ENCODE measurements at places on chromosomes 12 and 14.

GRCh38 chr12:91381309-91381804 is 198.7 kb upstream of the DCN start:
- peak; percentile 25 for DNase-seq

DNA sequence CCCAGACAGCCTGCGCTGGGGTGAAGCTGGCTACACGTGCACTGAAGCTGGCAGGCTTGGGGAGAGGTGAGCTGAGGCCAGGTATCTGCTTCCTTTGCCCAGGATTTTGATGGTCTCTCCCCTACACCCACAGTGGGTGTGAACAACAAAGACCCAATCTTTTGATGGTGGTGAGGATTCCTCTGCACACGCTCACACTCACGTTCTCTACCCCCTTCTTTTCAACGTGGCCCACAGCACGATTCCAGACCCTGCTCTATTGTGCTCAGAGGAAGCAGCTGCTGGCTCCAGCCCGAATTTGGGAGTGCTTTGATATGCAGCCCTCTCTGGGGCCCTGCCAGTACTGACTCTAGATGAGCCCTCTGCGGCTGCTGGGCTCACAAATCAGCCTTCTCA is 4.9 kb downstream of the CD9 start:
- no peak for DNase-seq

DNA sequence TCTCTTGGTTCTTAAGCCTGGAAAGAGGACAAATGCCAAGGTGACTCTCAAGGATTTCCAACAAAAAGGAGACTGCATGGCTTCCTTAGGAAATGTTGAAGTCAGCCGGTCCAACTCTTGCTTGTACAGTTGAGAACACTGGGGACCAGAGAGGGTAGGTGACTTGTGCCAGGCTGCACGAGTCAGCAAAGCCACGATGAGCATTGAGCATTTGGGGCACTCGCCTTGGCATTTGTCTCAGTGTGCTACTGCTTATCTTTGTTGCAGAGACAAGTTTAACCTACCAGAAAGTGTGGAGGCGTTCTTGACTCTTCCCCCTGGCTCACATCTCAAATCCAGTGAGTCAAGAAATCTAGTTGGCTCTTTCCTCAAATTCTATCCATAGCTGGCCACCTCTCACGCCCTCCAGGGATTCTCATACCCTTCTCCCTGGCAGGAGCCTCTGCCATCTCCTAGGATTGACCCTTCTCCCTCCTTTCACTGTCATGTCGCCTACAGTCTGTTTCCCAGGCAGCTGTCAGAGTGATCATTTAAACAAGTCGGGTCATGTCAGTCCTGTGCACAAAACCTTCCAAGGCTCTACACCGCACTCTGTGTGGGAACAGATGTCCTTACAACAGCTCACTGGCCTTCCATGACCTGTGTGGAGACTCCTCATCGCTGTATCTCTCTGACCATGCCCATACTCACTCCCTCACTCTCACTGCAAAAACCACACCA is 17.2 kb upstream of the KRT83 start:
- no peak for DNase-seq

- DNase-seq, result no peak
Observed at GRCh38 chr12:254039-254438, 8.6 kb downstream of the SLC6A13 start.

- no peak for DNase-seq
Observed at GRCh38 chr14:75515629-75515996, 6.7 kb upstream of the BATF start.

DNA sequence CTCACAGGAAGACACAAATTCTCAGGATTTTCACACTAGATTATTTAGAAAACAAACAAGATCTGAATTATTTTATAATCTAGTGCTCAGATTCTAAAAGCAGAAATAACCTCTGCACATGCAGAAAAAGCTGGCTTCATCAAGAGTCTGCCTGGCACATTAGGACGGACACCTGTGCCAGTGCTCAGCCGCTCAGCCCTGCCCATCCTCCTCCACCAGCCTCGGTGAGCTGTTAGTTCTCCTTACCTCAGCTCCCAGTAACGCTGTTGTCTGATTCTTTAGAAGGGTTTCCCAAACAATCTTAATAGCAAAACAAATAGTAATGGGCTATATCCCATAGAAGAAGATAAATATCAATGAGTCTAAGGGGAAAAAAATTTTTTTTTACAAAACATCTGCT is 27.7 kb downstream of the DUSP16 start:
- peak; percentile 34 for DNase-seq

DNA sequence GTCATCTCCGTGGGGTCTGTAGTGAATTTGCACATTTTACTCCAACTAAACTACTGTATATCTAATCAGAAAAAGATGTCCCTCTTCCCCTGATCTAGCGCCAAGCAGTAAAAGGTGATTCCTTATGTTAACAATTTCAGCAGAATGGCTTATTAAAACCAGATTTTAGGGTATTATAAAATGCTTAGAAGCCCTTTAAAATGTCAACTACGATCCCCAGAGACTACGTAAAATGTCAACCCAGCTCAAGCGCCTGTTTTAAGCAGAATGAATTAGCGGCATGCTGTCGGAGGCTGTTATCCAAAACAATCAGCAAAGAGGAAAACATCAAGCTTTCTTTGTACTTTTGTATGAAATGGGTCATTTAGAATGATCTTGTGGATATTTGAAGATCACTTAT is 408.9 kb downstream of the SOX5 start:
- no peak for DNase-seq

DNA sequence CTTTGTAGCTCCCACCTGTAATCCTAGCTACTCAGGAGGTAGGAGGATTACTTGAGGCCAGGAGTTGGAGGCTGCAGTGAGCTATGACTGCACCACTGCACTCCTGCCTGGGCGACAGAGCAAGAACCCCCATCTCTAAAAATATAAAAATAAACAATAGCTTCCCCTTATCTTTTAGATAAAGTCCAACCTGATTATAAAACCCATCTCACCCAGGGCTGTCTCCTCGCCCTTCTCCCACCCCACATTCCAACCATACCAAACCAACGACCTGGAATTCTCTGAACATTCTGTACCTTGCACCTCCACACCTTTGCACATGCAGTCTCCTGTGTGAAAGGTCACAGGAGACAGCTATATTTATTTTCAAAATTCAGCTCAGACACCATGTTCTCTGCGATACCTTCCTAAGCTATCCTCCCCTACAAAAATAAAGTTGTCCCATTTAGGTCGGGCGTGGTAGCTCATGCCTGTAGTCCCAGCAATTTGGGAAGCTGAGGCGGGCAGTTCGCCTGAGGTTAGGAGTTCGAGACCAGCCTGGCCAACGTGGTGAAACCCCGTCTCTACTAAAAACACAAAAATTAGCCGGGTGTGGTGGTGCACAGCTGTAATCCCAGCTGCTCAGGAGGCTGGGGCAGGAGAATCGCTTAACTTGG is 7.7 kb downstream of the SLC7A7 start:
- DNase-seq, result no peak
